ENCODE measurements at places on chromosomes 2 and 18.

- DNase-seq = no peak
Observed at GRCh38 chr2:233780771-233781170, 2.6 kb downstream of the MROH2A start.

DNA sequence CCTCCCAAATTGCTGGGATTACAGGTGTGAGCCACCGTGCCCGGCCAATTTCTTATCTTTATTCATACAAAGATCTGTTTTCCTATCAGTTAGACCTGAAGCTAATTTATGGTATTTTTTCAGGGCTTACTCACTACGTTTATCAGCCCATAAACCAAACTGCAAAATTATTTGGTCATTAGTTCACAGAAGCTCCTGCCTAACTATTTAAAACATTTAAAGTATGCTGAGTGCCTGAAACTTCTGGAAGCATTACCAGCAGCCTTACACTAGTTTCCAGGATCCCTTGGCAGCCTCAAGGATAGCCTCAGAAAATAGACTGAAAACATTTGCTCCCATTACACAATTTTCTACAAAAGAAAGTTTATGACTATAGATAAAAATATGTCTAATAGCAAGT lies 68.8 kb downstream of the GALNT13 start:
- no peak for DNase-seq

GRCh38 chr2:98909317-98910211 lies 26.5 kb downstream of the CRACDL start:
- no peak for DNase-seq

DNA sequence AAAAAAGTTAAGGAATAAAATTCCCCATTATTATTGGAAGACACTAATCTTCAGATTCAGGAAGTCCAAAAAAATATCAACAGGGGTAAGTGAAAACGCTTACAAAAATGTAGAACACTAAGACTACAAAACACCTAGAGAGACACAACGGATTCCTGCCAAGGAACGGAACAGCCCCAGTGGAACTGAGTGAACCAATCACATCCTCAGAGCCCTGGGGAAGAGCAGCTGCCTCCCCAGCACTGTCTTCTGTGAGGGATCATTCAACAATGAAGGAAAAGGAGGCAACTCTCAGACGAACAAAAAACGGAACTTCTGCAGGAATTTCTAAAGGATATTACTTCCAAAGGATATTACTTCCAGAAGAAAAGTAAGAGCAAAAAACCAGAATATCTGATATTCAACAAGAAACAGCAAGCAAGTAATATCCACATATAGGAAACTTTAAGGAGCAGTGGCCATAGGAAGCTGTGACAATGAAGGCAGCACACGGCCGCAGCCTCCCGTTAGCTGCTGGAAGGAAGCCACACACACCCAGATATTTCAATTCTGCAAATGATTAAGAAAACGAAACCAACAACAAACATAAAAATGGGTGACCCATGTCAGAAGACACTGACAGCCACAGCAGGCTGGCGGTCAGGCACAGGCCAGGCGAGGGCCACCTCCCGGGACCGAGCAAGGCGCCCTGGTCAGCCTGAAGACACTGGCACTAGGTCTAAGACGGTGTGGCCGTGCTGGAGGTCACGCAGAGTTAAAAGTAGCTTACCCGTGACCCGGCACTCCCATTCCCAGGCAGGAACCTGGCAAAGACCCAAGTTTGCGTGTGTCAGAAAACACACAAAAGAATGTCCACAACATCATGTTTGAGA lies 81.8 kb downstream of the HDAC4 start:
- DNase-seq = no peak

DNA sequence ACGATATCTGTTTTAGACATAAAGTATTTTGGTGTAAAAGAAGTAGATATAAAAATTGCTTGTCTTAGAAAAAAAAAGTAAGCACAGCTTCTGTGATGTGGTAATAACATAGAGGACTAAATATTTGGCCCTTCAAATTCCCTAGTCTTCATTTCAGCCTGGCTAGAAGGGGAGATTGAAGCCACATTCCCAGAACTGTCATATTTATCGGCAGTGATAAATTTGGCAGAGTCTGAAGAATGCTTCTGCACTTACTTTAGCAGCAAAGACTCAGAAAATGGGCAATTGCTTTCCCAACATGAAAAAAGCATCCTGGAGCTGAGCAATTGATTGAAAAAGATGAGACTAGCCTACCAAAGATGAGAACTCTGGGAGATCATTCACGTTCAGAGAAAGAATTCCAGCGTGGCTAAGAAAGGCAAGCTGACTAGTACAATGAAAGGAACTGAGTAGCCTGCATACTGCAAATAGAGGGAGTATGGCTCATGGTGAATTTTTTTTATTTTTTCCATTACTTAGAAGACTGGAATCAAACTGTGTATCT lies 278.7 kb upstream of the KLHL29 start:
- no peak for DNase-seq

DNA sequence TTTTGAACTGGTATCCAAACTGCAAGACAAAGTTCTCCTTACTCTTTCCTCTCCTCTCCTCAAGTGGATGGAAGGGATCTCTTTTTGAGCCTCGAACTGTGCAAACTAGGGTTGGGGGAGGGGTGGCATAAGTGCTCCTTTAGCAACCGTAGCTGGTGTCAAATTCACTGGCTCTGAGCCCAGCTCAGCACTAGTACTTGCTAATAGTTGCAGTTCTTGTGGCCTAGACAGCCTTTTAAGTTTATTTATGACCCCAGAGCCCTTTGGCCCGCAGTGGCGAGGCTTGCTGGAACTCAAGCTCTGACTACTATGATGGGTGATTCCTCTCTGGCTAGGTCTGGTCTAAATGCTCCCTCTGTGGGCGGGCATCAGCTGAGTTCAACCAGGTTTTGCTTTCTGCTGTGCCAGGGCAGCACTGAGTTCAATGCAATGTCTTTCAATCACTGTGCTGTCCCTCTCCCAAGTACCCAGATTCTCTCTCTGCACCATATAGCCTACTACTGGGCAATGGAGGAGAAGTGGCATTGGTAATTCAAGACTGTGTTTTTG lies 528.4 kb upstream of the SYT4 start:
- no peak for DNase-seq

GRCh38 chr2:55112229-55113031 lies 62.2 kb upstream of the RTN4 start:
- DNase-seq = no peak

DNA sequence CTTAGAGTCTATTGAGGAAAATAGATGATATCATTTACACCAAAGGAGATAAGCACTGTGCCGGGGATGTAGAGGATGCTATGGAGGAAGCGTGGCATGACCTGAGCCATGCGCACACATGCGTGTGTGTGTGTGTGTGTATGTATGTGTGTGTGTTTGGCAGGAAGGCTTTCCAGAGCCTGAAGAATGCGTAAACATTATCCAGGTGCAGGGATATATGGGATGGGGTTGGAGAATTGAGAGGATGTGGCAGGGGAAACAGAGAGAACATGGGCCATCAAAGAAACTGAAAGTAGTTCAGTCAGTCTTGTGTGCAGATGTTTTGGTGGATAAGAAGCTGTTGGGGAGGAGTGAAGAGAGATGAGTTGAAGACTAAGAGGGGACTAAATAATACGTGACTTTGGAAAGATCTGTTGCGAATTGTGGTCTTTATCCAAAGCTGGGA lies 9.3 kb upstream of the STAT1 start:
- DNase-seq = no peak

GRCh38 chr18:51235009-51235789 lies 37.7 kb upstream of the MEX3C start:
- DNase-seq = peak; percentile 16

DNA sequence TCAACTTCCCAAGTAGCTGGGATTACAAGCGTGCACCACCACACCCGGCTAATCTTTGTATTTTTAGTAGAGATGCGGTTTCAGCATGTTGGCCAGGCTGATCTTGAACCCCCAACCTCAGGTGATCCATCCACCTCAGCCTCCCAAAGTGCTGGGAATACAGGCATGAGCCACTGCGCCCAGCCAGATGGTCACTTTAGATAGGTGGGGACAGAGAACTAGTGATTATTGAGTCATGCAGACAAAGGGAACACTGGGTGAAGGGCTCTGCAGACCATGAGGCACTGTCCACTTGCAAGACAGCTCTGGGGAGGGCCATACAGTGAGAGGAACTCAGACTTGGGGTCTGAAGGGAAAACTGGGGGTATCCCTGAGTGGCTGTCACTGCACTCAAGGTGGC lies 58.4 kb upstream of the POMC start:
- DNase-seq = no peak

DNA sequence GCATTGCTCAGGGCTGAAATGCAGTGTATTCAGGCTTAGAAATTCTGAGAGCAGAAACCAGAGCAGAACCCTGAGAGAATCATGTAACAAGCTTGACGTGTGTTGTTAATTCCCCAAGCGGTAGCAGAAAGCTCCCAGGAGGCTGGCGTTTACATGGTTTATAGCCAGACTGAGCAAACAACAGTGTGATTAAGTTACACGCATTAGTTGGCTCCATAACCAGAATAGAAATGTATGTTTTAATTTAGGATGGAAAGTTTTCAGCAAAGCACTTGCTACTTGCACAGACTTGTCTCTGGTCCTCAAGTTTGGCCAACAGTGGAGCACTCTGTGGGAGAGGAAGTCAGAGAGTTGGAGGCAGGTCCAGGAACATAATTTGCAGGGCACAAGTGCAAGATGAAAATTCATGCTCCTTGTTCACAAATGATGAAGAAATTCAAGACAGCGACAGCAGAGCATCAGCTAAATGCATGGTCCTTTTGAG lies 69.3 kb downstream of the MAPK4 start:
- no peak for DNase-seq

DNA sequence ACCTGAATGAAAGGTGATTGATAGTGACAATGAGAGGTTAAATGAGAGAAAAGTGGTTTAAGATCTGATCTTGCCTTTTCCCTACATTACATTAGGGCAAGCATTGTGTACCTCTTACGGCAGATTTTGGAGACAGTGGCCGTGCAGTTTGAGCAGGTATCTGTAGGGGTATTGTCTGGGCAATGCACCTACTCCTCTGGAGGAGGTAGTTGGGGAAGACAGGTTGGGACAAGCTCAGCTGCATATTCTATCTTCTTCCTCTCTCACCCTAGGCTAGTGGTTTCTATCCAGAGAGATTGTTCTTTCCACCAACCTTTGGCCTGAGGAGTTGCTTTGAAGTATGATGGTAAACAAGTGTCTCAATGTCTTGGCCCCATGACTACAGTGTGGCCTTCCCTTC lies 323.2 kb downstream of the CYP26B1 start:
- DNase-seq = no peak

- no peak for DNase-seq
Observed at GRCh38 chr2:176079831-176080539, 3.8 kb downstream of the EVX2 start.

DNA sequence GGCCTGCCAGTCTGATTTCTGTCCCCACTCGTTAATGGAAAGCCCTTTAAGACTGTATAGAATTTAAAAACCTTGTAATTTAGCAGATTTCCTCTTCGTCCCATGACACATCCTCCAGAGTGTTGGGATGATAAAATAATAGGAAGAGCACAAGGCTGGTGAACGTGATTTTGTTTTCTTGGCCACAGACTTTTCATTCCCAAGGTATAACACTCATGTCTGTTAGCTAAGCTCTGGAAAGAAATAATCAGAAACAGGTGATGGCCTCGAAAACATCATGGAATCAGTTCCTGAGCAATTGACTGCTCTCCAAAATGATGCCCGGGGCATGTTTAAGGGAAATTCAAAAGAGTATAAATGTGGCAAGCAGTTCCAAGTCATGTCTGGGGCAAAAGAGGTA lies 337.8 kb upstream of the TCF4 start:
- no peak for DNase-seq

- no peak for DNase-seq
Observed at GRCh38 chr2:207531032-207531952, 1.5 kb downstream of the CREB1 start.

DNA sequence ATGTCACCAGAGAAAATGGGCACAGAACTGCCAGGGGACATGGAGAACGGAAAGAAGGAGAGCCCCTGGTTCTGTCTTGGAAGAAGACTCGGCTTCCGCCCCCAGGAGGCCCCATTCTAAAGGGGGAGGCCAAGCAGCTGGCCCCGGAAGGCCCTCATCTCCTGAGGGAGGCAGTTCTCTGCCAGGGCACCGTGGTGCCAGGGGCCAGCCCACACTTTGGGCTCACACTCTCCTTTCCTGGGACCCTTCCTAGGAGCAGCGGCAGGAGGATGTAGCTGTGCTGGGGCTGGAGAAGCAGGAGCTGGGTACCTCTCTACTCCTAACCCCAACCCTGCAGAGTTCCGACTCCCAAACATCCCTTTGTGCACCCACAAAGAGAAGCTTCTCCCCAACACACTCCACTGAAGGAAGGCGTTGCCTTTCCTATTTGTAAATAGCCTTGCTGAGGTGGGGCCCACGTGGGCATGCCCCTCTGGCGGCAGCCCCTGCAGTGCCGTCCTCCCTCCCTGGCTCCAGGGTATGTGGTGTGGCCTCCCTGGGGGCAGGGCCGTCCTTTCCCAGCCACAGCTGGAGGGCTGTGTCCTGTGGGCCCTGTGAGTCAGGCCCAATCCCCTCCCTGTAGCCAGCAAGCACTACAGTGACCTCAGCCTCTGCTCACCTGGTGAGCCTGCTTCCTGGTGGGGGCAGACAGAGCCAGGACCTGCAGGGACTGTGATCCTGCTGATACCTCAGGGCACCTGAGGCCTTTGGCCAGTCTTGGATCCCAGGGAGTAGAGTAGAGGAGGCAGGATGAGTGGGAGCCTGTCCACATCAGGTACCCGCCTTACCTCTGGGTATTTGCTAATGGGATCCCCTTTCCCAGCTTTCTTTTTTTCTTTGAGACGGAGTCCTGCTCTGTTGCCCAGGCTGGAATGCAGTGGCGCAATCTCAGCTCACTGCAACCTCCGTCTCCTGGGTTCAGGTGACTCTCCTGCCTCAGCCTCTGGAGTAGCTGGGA lies 26.6 kb downstream of the ZFP36L2 start:
- no peak for DNase-seq

DNA sequence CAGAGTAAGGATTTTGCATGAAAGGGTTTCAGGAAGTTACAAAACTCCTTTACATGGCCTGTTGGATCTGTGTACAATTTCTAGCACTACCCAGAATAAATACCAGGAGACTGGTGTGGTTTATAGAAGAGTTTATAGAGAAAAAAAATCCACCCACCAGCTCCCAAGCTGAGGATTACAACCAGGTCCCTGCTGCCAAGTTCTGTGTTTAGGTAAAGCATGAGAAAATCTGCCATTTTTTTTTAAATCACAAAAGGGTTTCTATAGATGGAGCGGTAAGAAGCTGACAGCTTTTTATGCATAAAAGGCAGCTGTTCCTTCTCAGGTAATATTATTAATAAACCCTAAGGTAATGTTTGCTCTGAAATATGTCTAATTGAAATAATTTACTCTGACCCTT lies 545.4 kb upstream of the ZEB2 start:
- DNase-seq = no peak

GRCh38 chr18:56238576-56238975 lies 399.8 kb downstream of the TXNL1 start:
- no peak for DNase-seq

DNA sequence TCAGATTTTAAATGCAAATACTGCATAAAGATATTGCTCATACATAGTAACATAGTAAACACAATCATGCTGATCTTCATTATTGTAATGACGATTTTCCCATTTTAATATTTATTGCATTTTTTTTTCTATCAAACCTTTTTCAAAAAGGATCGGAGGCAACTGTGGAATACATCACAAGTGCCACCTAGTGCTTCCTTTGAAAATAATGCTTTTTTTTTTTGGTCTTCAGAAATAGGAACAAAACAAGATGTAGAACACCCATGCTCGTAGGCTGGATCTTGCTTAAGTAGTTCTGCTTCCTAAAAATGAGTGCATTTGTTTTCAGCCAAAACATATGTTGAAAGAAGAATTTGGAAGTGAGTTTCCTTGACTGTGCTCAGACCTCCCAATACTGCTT lies 35.7 kb upstream of the GPR155 start:
- no peak for DNase-seq

- DNase-seq = no peak
Observed at GRCh38 chr2:104861351-104862057, 7.6 kb downstream of the POU3F3 start.
